Testis (tissue), 5 donors: ENCODE measurements at places on chromosomes 1 and 21. TPM values are rescaled to one million over a fixed set of nuclear protein-coding genes. Genes with fewer than 3 reads are reported as not detected.

The TSPEAR gene
- 0.53 TPM for polyA plus RNA-seq

DNA sequence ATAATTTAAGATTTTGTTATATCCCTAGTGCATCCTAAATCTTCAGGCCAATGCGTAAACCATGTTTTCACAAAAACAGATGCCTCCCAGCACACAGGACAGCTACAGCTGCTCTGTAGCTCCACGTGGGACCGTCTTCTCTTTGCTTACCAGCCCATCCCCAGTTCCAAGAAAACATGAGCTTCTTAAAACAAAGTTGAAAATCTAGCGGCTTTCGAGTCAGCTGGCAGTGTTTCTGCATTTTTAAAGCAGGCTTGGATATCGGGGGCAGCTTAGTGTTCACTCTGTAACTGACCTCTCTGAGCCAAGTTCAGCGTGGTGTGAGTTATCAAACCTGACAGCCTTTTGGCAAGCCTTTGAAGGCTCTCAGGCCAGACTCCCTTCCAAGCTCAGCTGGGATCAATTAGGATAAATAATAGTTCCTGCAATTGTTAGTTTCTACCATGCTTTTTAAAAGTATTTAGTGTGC is 881.5 kb downstream of the LTN1 start:
- peak overlapping the region; percentile 46 for H3K27ac ChIP-seq
- peak; percentile 83 for DNase-seq
- no peaks in the 10 kb centered on the region for H3K36me3 ChIP-seq

- no peak for DNase-seq
- no peaks in the 10 kb centered on the region for H3K4me1 ChIP-seq
- no peaks in the 10 kb centered on the region for H3K36me3 ChIP-seq
- no peak overlapping the region for H3K27ac ChIP-seq
- no peaks in the 10 kb centered on the region for H3K27me3 ChIP-seq
Observed at GRCh38 chr1:4269952-4270570, 370.0 kb upstream of the C1orf174 start.

DNA sequence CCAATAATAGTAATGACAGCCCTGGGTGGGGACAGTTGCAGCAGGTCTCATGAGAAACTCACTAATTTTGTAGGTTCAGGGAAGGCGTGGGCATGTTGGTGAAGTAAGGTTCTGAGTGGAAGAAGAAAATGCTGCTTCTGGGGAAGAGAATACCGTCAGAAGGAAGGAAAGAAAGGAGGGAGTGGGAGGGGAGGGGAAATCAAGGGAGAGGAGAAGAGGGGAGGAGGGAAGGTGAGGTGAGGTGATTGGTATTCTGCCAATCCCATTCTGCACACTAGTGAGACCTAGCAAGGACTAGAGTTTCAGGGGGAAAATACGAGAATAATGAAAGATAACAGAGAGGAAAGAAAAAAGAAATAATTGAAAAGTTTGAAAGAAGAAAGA is 32.4 kb upstream of the MGST3 start:
- no peak for DNase-seq
- H3K4me3 ChIP-seq, result peak overlapping the region; percentile 46
- peaks cover 3% of the 10 kb centered on the region for H3K4me1 ChIP-seq
- no peaks in the 10 kb centered on the region for H3K36me3 ChIP-seq
- no peaks in the 10 kb centered on the region for H3K27me3 ChIP-seq

- no peaks in the 10 kb centered on the region for H3K4me1 ChIP-seq
- DNase-seq, result no peak
- H3K27ac ChIP-seq, result no peak overlapping the region
- no peak overlapping the region for H3K4me3 ChIP-seq
- no peaks in the 10 kb centered on the region for H3K36me3 ChIP-seq
Observed at GRCh38 chr1:98288494-98288893, 367.7 kb upstream of the DPYD start.

DNA sequence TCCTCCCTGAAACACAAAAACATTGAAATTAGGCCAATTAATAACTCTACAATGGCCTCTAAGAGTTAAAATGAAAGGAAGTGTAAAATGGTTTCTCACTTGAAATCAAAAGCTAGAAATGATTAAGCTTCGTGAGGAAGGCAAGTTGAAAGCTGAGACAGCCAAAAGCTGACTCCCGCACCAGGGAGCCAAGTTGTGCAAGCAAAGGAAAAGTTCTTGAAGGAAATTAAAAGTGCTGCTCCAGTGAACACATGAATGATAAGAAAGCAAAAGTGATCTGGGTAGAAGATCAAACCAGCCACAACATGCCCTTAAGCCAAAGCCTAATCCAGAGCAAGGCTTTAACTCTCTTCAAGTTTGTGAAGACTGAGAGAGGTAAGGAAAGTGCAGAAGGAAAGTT is 22.8 kb downstream of the CYYR1 start:
- no peaks in the 10 kb centered on the region for H3K4me1 ChIP-seq
- DNase-seq, result no peak
- no peaks in the 10 kb centered on the region for H3K36me3 ChIP-seq
- H3K4me3 ChIP-seq, result no peak overlapping the region

DNA sequence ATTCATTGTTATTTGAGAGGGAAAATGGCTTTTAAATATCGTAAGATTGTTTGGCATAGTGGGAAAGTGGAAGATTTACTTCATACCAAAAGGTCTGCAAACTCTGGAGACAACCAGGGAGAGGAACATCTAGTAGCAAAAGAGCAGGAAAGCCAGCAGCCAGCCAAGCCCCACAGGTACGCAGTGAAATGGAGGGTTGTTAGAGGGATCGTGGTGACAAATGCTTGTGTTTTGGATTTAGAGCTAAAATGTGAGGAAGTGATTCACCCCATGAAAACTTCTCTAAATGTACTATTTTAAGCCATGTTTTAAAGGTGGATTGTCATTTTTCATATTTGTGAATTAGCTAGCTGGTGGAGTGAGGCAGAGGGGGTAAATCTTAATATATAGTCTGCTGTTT is 69.3 kb downstream of the RPS6KC1 start:
- no peaks in the 10 kb centered on the region for H3K36me3 ChIP-seq

DNA sequence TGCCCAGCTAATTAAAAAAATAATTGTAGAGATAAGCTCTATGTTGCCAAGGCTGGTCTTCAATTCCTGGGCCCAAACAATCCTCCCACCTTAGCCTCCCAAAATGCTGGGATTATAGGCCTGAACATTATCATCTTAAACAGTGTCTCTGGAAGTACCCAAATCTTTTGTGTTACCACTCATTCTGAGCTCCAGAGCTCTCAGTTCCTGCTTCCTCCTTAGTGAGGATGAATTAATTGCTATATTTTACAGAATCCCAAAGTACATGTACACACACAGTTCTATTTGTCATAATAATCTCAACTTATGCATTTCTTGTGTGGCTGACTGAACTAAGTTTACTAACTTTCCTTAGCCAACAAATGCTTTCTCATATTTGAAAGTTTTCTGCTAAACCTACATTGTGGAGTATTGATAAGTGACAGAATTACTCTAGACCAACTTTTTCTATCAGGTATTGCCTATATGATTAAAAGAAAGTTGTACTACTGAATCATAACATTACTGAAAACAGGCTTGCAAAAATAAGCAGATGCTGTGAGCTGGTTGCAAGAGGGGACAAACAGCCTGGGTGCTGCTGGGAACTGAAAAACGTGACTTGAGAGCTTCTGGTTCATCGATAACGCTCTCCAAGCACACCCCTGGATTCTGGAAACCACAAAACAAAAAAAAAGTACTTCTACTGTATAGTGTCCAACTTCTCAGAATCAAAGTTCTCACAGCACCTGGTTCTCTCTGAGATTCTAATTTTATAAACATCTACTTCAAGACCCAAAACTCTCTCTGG is 15.3 kb downstream of the VAV3 start:
- DNase-seq, result no peak
- no peak overlapping the region for H3K4me3 ChIP-seq
- no peaks in the 10 kb centered on the region for H3K27me3 ChIP-seq
- no peak overlapping the region for H3K27ac ChIP-seq
- H3K4me1 ChIP-seq, result no peaks in the 10 kb centered on the region
- H3K36me3 ChIP-seq, result no peaks in the 10 kb centered on the region

DNA sequence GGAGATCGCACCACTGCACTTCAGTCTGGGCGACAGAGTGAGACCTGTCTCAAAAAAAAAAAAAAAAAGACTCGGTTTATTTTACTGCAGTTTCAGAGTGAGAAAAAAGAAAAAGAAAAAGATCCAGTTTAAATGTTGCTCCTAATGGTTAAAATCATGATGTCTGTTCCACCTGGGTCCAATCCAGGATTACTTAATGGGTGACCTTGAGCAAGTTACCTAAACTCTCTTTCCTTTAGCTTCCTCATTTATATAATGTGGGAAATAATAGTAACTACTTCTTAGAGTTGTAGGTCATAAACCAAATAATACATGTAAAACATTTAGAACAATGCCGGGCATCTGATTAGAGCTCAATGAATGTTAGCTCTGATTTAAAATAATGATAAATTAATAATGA is 19.4 kb upstream of the RNF11 start:
- no peak overlapping the region for H3K4me3 ChIP-seq
- H3K36me3 ChIP-seq, result no peaks in the 10 kb centered on the region
- no peaks in the 10 kb centered on the region for H3K27me3 ChIP-seq
- no peaks in the 10 kb centered on the region for H3K4me1 ChIP-seq
- H3K27ac ChIP-seq, result no peak overlapping the region

GRCh38 chr1:192488058-192488457 is 87.5 kb upstream of the RGS1 start:
- no peaks in the 10 kb centered on the region for H3K4me1 ChIP-seq
- H3K4me3 ChIP-seq, result no peak overlapping the region
- no peaks in the 10 kb centered on the region for H3K27me3 ChIP-seq
- no peak overlapping the region for H3K27ac ChIP-seq

- no peak overlapping the region for H3K4me3 ChIP-seq
- no peaks in the 10 kb centered on the region for H3K27me3 ChIP-seq
- H3K36me3 ChIP-seq, result no peaks in the 10 kb centered on the region
- no peaks in the 10 kb centered on the region for H3K4me1 ChIP-seq
- no peak for DNase-seq
Observed at GRCh38 chr1:247908766-247909165, 11.3 kb upstream of the OR2T8 start.

- no peaks in the 10 kb centered on the region for H3K36me3 ChIP-seq
- no peak overlapping the region for H3K4me3 ChIP-seq
- no peaks in the 10 kb centered on the region for H3K27me3 ChIP-seq
- no peak for DNase-seq
- H3K4me1 ChIP-seq, result peaks cover 4% of the 10 kb centered on the region
Observed at GRCh38 chr1:31399976-31400375, 13.0 kb upstream of the SERINC2 start.

DNA sequence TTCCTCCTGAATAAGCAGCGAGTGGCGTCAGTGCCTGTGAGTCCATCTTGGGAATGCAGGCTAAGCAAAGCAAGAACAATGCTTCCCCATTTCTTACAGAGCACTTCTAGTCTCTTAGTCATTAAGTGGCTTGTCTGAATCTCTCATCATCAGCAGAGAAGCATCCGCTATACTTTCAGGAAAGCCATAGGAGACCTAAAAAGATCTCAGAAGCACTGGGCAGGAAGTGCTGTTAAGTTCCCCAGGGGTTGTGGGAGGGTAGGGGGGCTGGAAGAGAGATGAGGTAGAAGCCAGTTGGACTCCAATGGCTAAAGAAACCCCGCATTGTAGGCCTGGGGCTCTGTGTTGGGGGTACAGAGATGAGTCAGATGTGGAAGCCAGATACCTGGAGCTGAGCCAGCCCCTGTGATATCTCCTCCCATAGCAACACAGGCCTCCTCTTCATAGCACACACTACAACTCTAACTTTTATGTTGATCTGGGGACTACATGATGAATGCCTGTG is 44.9 kb downstream of the SYT6 start:
- no peaks in the 10 kb centered on the region for H3K4me1 ChIP-seq
- no peaks in the 10 kb centered on the region for H3K27me3 ChIP-seq
- H3K27ac ChIP-seq, result no peak overlapping the region
- no peak for DNase-seq
- no peak overlapping the region for H3K4me3 ChIP-seq

DNA sequence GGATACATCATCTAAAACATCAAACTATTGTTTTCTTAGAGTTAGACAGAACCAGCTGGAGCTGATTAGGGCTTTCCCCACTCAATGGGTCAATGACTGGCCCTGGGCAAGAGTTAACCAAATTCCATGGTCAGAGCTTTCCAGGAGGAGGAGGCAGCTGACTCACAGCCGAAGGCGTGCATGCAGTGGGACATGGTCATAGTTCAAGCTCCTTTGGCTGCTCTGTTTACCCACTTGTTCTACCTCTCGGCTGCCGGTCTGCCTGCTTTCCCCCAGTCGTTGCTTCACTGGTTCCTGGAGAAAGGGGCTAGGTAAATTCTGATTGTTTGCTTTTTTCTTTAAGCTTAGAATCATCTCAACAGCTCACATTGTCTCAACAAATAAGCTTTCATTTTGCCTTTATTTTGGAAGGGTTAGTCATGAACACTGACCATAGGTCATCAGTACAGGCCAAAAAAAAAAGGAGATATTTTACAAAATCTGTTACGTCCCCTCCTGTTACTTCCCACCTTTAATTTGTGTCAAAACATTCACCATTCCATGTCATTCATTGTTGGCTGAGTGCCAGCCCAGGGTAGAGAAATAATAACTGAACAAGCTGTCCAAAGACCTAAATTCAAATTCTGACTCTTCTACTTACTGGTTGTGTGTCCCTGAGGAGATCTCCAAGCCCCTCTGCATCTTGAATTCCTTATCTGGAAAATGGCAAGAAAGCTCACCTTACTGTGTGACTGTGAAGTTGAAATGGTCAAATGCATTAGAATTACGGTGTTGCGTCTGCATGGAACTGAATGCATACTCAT is 12.0 kb downstream of the MAB21L3 start:
- H3K27me3 ChIP-seq, result no peaks in the 10 kb centered on the region
- no peak for DNase-seq
- no peak overlapping the region for H3K27ac ChIP-seq
- H3K4me3 ChIP-seq, result no peak overlapping the region
- H3K4me1 ChIP-seq, result no peaks in the 10 kb centered on the region

DNA sequence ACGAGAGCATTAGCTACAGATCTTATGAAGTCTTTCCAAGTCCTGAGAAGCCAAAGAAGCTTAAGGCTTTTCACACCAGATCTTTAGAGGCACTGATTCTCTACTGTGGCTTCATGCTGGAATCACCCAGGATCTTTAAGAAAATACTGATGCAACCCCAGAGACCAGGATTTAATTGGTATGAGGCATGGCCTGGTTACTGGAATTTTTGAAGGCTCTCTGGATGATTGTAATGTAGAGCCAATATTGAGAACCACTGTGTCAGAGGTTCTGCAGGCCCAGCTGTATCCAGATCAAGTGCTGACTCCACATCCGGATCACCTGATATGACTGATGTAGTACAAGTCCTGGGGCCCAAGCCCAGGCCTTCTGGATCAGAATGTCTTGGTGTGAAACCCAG is 105.7 kb downstream of the PLPPR5 start:
- no peak for DNase-seq
- H3K27me3 ChIP-seq, result no peaks in the 10 kb centered on the region
- no peak overlapping the region for H3K4me3 ChIP-seq
- no peak overlapping the region for H3K27ac ChIP-seq

GRCh38 chr21:41037936-41038335 is 130.0 kb upstream of the BACE2 start:
- no peaks in the 10 kb centered on the region for H3K27me3 ChIP-seq
- H3K4me1 ChIP-seq, result no peaks in the 10 kb centered on the region
- no peak overlapping the region for H3K27ac ChIP-seq
- H3K4me3 ChIP-seq, result no peak overlapping the region
- H3K36me3 ChIP-seq, result no peaks in the 10 kb centered on the region

- no peak overlapping the region for H3K4me3 ChIP-seq
- H3K27ac ChIP-seq, result no peak overlapping the region
- no peak for DNase-seq
- peaks cover 5% of the 10 kb centered on the region for H3K4me1 ChIP-seq
- H3K36me3 ChIP-seq, result no peaks in the 10 kb centered on the region
Observed at GRCh38 chr1:162717548-162718184, 72.8 kb upstream of the HSD17B7 start.

- no peaks in the 10 kb centered on the region for H3K36me3 ChIP-seq
- no peak for DNase-seq
- H3K4me3 ChIP-seq, result no peak overlapping the region
- no peaks in the 10 kb centered on the region for H3K27me3 ChIP-seq
Observed at GRCh38 chr1:50112193-50112592, 3.5 kb downstream of the ELAVL4 start.
